Breast epithelium (tissue), 4 donors: ENCODE measurements at places on chromosomes 1 and 21. TPM values are rescaled to one million over a fixed set of nuclear protein-coding genes. Genes with fewer than 3 reads are reported as not detected.

Gene KRTAP12-2
- total RNA-seq, result not detected

DNA sequence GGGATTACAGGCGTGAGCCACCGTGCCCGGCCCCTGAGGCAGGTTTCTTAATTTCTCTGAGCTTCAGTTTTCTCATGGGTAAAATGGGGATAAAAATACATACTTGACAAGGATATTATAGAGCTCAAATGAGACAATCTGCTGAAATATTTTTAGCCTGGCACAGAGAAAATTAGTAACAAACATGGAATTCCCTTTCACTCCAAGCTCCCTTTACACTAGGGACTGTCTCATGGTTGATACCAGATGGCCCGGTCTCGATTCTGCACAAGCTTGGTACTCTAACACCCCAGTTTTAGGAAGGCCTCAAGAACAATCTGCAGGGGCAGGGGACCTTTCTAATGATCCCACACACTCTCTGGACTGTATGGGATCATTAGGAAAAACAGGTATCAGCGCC lies 671.7 kb downstream of the SMYD3 start:
- DNase-seq, result no peak

GRCh38 chr1:184181044-184181443 lies 129.5 kb downstream of the TSEN15 start:
- DNase-seq, result no peak

DNA sequence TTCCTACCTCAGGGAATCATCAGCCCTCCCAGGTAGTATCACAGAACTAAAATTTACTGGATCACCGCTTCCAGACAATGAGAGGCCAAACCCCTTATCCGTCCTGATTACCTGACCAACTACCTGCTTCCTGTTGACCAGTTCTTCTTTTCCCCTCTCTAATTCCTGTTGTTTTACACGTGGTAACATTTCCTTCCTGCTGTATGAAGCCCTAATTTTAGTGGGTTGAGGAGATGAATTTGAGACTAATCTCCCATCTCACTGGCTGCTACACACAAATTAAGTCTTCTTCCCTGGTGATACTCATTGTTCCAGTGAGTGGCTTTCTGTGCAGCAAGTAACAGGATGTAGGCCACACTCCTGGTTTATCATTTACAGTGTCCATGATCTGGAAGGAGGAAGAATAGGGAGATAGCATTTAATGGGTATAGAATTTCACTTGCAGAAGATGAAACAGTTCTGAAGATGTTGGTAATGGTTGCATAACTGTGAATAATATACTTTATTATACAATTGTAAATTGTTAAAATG lies 2112.9 kb downstream of the NCAM2 start:
- DNase-seq, result no peak

DNA sequence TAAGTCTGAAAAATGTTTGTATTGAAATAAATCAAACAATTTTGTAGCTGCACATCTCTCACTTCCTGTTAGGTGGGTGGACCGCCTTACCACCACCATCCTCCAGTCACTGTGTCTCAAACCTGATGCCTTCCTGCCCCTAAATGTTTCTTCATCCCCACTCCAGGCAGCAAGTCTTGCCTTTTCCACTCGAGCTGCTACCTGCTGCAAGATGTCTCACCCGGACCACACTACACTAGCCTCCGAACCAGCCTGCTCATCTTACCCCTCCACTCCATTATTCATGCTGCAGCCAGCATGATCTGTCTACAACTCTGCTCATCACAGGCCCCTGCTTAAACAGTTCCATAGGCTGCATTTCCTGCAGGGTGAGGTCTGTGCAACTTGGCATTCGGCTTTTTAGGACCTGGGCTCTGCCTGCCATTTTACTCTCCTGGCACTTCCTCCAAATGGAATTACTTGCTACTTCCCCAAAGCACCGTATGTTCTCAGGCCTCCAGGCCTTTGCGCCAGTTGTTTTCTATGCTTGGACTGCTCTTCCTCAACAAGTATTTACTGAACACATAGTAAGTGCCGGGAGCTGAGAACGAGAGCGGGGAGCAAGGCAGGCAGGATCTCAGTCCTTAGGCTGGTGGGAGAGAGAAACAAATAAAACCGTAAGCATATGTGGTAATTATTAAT lies 5.2 kb upstream of the SF3A3 start:
- no peak for DNase-seq

- no peak for DNase-seq
Measured at GRCh38 chr1:38261574-38261973, 215.0 kb upstream of the POU3F1 start.

DNA sequence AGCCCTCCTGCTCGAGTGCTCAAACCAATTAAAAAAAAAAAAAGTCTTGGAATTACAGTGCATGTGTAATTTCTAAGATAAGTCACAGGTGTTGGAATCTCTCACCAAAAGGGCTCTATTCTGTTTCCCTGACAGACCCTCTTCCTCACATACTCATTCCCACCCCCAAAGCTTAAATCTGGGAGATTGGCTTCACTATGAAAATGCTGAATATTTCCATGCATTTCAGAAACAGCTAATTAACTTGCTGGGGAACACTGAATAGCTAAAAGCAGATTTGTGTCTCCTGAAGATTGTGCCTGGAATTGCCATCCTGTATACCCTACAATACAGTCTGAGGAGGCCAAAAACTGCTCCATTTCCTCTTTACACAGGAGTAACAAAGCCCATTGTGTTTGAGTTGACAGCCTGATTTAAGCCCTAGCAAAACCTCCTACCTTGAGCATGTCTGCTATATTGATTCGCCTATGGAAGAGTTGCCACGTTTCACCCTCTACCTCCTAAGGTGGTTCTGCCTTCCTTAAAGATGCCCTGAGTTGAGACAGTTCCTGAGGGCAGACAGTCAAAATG lies 1.4 kb upstream of the PIK3R3 start:
- DNase-seq, result no peak

- DNase-seq, result no peak
Measured at GRCh38 chr1:180178511-180179161, 24.0 kb downstream of the QSOX1 start.

Gene NBPF6
- not detected for total RNA-seq

DNA sequence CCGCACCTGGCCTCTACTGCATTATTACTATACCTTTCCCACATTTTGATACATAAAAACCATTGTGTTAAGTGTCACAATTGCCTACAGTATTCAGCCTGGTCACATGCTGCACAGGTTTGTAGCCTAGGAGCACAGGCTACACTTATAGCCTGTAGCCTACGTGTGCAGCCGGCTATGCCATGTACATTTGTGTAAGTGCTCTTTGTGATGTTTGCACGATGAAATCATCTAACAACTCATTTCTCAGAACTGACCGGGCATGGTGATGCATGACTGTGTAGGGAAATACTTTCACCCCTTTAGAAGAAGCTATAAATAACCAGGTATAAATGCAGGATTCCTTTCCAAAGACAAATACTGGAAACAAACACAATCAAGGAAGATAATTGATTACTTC lies 12.1 kb downstream of the ERG start:
- DNase-seq, result no peak

Gene RASSF5
- total RNA-seq, result 17.0 TPM

DNA sequence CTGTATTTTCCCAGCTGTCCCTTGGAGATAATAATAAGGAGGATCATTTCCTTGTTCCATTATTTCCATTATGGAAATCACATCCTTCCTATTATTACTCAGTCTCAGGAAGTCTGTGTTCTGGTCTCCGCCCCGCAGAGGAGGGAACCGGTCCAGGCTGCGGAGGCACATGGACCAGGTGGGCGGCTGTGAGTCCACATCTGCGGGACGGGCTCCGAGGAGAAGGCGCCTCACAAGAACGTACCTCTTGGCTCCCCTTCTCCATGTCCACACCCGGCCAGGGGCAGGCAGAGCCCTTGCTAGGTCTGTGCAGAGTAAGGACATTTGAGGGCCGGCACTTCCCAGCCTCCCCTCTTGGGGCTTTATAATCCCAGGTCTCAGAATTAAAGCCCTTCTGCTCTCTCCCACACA lies 14.6 kb downstream of the RAB7B start:
- DNase-seq, result no peak

GRCh38 chr1:84959294-84959693 lies 37.6 kb downstream of the MCOLN2 start:
- no peak for DNase-seq

Gene GUCA2B
- total RNA-seq, result not detected

Gene DPYD
- 95.1 TPM for total RNA-seq

DNA sequence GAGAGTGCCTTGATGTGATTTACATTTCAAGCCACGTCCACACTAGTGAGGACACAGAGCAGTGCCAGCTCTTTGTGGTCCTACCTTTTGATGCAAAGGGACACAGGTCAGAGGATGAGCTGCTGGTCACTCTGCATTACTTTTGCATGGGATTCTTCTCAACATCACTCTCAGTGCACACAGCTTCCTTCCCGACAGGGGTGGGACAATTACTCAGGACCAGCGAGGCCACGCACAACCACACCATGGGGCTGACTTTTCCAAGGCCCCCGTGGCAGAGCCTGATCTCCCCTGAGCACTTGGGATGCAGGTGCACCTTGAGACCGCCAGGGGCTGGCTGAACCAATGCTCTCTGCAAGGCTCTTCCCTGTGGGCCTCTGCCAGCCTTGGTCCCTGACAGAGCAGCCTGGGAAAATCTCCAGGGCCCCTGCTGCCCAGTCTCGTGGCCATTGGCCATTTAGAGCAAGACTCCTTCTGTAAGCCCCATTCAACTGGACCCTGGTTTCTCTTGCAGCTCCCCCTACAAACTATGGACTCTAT lies 13.2 kb upstream of the PRAMEF12 start:
- DNase-seq, result no peak

DNA sequence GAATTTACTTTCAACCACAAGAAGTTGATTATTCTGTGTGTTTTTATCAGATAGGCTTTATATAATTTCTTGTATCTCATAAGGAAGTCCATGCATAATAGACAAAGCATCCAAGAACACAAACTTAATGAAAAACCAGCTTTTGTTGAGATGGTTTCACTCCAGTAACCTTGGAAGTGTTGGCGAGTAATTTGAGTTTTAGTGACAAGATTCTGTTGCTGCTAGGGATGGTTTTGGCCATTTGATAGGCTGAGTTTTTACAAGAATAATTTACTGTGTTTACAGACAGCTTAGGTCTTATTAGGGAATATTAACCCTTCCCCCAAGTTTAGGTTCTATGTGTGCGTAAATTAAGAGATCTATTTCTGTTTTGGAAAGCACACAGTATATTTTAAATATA lies 513.6 kb downstream of the USP25 start:
- DNase-seq, result no peak

DNA sequence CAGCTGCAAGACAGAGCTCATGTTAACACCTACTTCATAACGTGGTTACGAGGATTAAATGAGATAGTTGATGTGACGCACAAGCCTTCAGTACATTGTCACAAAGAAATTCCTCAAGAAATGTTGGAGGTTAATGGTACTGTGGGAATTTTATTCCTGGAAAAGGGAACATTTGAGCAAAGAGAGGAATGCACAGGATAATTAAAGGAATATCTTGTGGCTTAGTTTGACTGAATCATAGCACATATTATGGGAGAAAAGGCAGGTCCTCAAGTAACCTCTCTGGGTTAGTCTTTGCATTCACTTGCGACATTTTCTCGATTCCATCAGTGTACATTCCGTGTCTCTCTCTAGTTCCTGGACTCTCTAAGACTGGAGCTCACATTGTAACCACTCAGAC lies 300.2 kb upstream of the DUSP10 start:
- DNase-seq, result no peak

- DNase-seq, result no peak
Measured at GRCh38 chr1:203296460-203297073, 8.8 kb upstream of the BTG2 start.

DNA sequence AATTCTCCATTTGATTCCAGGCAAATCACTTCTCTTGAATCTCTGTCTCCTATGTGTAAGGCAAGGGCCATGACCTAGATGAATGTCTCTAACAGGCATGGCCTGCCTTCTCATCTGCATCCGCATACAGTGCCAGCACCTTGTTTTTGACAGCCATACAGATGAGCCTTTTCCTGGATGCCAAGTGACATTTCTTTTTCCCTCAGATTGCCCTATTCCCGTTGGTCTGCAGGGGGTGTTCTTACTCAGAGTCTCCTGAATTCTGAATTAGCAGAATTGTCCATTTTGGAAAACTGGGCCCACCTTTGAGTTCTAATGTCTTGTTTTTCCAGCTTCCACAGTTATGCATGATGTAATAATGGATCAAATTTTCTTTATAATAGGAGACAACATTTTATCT lies 88.0 kb upstream of the ADAR start:
- DNase-seq, result no peak

GRCh38 chr1:37034121-37035013 lies at the start of gene GRIK3:
Gene GRIK3, minus strand, starts transcription at chr1:37034515. Its CDS starts 407 bp downstream, at chr1:37034108.
- DNase-seq, result no peak

- DNase-seq, result no peak
Measured at GRCh38 chr1:214934045-214934444, 148.5 kb upstream of the KCNK2 start.

DNA sequence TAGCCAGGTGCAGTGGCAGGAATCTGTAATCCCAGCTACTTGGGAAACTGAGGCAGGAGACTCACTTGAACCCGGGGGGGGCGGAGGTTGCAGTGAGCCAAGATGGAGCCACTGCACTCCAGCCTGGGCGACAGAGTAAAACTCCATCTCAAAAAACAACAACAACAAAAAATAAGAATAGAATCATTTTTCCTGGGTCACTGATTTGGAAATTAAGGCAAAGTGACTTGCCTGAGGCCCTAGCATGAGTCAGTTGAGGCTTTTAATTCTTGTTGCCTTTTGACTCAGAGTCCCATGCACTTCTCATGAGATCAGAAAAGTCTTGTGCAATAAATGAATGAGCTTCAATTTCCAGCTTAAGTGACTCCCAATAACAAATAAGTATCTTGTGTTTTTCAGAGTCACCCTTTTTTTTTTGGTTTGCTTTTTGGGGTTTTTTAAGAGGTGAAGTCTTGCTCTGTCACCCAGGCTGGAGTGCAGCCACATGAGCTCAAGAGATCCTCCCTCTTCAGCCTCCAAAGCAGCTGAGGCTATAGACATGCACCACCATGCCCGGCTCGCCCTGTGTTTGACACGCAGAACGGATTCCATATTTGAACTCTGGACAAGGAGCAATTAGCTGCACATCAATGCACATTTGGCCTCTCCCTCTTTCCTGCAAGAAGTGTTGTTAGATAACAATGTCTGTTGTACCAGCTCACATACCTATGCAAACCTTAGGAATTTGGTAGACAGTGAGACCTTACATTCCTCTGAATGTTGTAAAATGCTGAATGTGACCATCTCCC lies 3.4 kb upstream of the PLEKHM2 start:
- no peak for DNase-seq

DNA sequence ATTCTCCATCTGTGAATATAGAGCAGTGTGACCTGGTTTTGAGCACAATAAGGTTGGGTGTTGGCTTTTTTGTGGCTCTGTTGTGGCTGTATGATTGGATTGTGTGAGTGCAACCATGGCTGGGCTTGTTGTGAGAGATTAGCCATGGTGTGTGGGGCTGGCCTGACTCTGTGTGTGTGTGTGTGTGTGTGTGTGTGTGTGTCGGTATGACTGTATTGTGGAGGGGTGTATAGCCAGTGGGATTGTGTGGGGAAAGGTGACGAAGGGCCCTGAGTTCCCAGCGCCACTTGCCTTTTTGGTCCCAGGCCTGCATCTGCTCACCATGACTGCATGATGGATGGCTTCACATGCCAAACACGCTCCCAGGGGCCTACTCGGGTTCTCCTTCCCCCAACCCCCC lies 5.9 kb upstream of the SLC6A9 start:
- no peak for DNase-seq
